ENCODE measurements at places on chromosomes 11 and 22.

DNA sequence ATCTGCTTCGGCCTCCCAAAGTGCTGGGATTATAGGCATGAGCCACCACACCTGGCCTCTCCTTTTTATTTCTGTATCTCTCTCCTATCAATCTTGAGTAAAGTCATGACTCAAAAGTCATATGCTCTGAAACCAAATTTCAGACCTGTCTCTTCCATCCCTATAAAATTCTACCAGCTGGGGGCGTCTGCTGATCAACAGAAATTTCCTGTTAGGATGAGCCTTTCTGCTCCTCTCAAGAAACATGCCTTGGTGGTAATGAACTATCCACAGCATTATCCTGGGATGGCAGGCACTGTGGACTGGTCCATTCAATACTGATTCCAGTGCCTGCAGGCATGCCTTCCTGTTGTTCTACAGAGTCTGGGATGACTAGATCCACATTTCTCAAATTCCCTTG is 472.6 kb downstream of the NELL1 start:
- no peak for DNase-seq

DNA sequence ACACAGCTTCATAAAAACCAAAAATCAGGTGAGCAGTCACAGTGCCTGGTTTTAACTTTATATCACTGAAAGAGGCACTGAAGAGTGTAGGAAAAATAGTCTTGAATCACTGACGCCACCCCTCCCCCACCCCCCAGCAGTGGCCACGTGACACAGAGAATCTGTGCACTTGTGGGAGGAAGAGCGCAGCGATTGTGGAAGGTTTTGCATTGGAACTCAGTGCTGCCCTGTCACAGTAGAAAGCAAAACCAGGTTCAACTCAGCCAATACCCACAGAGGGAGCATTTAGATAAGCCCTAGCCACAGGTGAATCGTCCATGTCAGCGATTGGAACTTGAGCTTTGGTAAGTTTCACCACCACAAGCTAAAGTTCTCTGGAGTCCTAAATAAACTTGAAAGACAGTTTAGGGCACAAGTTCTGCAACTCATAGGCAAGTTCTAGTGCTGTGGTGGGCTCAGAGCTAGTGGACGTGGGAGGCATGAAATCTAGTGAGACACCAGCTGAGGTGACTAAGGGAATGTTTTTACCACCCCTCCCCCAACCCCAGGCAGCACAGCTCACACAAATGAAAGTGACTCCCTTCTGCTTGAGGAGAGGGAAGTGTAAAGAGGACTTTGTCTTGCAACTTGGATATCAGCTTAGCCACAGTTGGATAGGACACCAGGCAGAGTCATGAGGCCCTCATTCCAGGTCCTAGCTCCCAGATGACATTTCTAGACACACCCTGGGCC is 13.3 kb downstream of the OR52B2 start:
- no peak for DNase-seq

DNA sequence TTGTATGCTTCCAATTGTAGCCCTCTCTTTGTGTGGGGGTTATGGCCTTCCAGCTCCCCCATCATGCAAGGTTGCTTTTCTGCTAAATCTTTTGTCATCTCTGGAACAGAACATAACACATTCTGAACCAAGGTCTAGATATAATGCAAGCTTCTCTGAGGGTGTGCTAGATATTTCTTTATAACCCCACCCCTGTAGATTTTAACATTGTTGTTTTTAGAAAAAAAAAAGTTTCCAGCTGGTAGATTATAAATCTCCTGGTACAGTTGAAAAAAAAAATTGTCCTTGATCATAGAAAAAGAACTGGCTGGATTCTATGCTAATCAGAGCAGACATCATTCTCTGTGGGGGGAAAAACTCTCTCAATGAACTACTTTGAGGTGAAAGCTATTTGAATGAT is 363.3 kb downstream of the METTL15 start:
- DNase-seq, result no peak

GRCh38 chr11:15379483-15379882 is 264.8 kb downstream of the INSC start:
- no peak for DNase-seq

- DNase-seq, result no peak
Observed at GRCh38 chr22:30732426-30732825, 37.8 kb downstream of the OSBP2 start.

DNA sequence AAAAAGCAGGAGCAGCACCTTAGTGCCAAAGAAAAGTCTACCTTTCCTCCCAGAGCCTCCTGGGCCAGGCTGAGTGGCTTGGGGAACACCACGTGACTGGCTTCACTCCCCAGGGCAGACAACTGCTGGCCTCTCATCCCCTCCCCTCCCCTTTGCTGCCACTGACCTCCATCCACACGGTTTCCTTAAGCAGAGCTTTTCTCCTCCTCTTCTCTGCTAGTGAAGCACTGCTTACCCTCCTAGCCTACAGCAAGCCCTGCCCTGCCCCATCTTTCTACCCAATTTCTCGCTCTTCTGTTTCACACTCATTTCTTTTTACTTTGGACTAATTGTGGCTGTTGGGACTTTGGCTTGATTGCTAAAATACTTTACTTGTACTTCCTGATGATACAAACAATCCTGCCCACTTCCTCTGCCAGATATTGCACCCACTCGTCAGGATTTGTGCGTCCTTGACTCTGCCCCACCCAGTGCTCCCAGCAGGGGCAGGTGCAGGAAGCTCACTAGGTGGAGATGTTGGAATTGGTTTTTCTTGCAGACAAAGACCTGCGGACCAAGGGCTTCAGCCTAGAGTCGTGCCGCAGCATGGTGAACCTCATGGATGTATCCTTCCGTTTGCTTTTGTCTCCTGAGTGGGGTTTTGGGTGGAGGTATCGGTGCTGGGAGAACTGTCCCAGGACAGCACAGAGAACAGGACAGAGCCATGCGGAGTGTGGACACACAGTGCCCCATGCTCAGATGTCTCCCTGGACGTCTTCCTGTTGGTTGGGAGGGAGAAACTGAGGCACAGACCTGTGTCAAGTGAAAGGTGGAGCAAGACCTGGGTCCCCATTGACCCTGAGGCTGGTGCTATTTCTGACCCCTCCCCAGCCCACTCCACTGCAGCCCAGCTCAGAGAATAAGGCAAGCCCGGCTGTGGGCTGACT is 27.3 kb downstream of the CAPN1 start:
- DNase-seq, result no peak

DNA sequence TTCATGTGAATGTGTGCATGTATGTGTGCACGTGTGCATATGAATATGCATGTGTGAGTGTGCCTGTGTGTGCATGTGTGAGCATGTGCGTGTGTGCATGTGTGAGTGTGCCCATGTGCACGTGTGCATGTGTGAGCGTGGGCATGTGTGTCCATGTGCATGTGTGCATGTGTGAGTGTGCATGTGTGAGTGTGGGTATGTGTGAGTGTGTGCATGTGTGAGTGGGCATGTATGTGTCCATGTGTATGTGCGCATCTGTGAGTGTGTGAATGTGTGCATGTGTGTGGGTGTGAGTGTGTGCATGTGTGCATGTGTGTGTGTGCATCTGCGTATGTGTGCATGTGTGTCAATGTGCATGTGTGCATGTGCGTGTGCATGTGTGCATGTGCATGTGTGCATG is 94.7 kb downstream of the ST3GAL4 start:
- no peak for DNase-seq

- no peak for DNase-seq
Observed at GRCh38 chr11:2451336-2451735, 6.5 kb downstream of the KCNQ1 start.

DNA sequence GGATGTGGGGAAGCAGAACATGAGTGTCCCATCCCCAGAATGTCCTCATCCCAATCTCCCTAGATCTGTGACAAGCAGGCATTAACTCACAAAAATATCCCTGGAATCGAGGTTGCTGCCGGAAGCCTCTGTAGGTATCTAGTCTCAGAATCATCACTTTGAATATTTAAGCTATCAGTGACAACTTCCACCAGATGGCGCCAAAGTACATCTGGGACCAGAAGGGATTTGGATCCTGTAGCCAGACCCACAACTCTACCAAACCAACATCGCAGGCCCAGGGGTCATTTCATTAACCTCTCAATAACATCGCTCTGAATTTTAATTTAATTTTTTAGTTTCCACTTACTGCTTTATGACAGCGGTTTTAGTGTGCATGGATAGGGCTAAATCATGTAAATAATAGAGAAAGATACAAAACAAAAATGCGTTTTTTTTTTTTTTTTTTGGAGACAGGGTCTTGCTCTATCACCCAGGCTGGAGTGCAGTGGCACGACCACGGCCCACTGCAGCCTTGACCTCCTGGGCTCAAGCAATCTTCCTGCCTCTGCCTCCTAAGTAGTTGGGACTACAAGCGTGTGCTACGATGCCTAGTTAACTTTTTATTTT is 1.1 kb upstream of the EXT2 start:
- DNase-seq, result peak; percentile 74

All from cerebellar nuclear complex (tissue), 1 donor.